ENCODE measurements at places on chromosomes 7 and 10. TPM values are rescaled to one million over a fixed set of nuclear protein-coding genes. Genes with fewer than 3 reads are reported as not detected.
A peak's percentile ranks its signal among the peaks of the same experiment; 100 is the strongest.

GRCh38 chr7:155674556-155674955 lies 30.1 kb downstream of the RBM33 start:
- no peaks in the 10 kb centered on the region for H3K27me3 ChIP-seq
- no peaks in the 10 kb centered on the region for H3K4me1 ChIP-seq
- no peak for DNase-seq
- no peak overlapping the region for H3K27ac ChIP-seq

- H3K27me3 ChIP-seq, result no peaks in the 10 kb centered on the region
- peak overlapping the region; percentile 96 for H3K27ac ChIP-seq
- DNase-seq, result peak; percentile 87
- peaks cover 12% of the 10 kb centered on the region for H3K36me3 ChIP-seq
- peaks cover 36% of the 10 kb centered on the region for H3K4me1 ChIP-seq
- peak overlapping the region; percentile 99 for H3K4me3 ChIP-seq
Observed at GRCh38 chr7:73831834-73832651, 1.2 kb downstream of the CLDN4 start.

SFTPA1 gene
- total RNA-seq, result not detected

OIT3 gene
- total RNA-seq, result not detected

GRCh38 chr10:67017218-67017617 lies 91.4 kb downstream of the LRRTM3 start:
- H3K36me3 ChIP-seq, result no peaks in the 10 kb centered on the region
- H3K27ac ChIP-seq, result no peak overlapping the region
- H3K4me3 ChIP-seq, result no peak overlapping the region

- H3K4me1 ChIP-seq, result no peaks in the 10 kb centered on the region
- H3K27me3 ChIP-seq, result no peaks in the 10 kb centered on the region
- DNase-seq, result no peak
- no peaks in the 10 kb centered on the region for H3K36me3 ChIP-seq
- no peak overlapping the region for H3K27ac ChIP-seq
Observed at GRCh38 chr7:29315892-29316270, 121.3 kb downstream of the CHN2 start.

LGI1 gene
- not detected for total RNA-seq

DNA sequence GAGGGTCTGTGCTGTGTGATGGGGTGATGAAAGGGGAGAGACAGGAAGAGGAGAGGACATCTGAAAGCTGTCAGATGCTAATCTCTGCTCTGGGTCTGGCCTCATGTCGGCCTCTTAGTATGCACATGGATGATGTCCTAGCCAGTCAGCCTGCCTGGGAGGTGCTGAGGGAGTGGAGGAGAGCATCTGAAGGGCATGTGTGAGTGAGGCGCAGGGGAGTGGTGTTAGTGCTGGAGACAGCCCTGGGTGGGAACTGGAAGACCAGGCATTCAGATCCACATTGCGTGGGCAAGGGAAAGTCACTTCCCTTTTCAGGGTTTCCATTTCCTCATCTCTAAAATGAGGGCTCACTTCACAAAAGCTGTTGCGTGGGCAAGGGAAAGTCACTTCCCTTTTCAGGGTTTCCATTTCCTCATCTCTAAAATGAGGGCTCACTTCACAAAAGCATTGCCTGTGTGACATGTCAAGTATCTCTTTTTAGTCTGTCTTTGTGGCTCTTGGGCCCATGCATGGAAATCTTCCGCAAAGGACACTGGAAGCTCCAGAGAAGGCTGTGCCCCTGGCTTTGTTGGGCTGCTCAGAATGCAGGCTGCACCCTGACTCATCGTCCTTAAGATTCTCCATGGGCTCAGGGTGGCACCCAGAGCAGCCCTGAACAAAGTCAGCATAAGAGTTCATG lies 10.0 kb downstream of the SFTPD start:
- peaks cover 43% of the 10 kb centered on the region for H3K27me3 ChIP-seq
- no peak overlapping the region for H3K27ac ChIP-seq
- peaks cover 7% of the 10 kb centered on the region for H3K4me1 ChIP-seq
- H3K36me3 ChIP-seq, result no peaks in the 10 kb centered on the region
- no peak for DNase-seq
- no peak overlapping the region for H3K4me3 ChIP-seq

GRCh38 chr10:20417791-20418190 lies 479.3 kb downstream of the NEBL start:
- no peak for DNase-seq
- H3K36me3 ChIP-seq, result no peaks in the 10 kb centered on the region
- no peak overlapping the region for H3K27ac ChIP-seq
- H3K27me3 ChIP-seq, result no peaks in the 10 kb centered on the region
- H3K4me1 ChIP-seq, result no peaks in the 10 kb centered on the region

DNA sequence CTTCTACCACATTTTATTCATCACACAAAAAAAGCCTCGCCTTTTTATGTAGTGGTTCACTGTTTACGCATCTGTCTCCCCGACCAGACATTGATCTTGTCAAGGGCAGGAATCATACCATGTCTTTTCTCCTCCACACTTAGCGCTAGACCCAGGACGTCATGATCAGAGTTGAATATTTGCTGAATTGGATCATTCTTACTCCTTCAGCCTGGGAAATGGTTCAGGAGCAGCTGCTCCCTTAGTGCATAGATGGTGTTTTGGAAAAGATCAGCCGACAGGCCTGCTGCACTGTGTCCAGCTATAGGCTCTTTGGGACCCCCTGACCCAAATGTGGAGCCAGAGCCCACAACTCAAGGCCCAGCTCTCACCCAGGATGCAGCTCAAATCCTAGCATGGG lies 249.1 kb upstream of the TMEM72 start:
- H3K27me3 ChIP-seq, result no peaks in the 10 kb centered on the region
- no peak for DNase-seq
- peaks cover 9% of the 10 kb centered on the region for H3K4me1 ChIP-seq
- no peak overlapping the region for H3K4me3 ChIP-seq

DNA sequence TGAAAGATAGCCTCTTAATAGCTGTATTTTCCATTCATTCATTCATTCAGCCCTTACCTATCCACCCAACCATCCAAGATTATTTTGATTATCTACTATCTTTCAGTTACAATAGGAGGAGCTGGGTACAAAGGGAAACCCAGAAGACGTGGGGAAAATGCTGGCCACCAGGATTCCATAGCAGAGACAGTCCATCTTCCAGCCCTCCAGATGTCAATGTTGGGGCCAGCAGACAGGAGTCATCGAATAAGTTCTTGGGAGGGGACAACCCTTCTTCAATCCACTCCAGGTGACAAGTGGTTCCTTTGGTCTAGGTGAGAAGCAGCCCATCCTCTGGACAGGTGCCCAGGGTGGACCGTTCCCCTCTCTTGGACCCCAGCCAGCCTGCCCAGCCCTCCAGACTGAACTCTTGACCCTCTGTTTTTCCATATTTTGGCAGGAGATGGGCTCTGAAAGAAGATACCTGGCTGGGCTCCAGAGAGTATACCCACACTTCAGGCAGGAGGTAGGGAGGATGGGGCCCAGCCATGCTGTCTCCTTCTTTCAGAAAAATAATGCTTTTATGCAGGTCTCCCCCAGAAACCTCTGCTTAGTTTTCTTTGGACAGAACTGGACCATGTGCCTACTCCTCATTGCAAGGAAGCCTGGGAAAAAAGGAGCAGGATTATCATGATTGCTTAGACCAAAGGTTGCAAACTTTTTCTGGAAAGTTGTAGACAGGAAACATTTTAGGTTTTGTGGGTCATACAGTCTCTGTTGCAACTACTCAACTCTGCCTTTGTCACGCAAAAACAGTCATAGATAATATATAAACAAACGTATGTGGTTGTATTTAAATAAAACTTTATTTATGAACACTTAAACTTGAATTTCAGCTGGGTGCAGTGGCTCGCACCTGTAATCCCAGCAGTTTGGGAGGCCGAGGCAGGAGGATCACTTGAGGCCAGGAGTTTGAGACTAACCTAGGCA lies 95.5 kb upstream of the SMNDC1 start:
- H3K36me3 ChIP-seq, result no peaks in the 10 kb centered on the region
- peak overlapping the region; percentile 98 for H3K27ac ChIP-seq
- peaks cover 48% of the 10 kb centered on the region for H3K4me1 ChIP-seq
- peak; percentile 9 for DNase-seq
- H3K4me3 ChIP-seq, result no peak overlapping the region
- H3K27me3 ChIP-seq, result no peaks in the 10 kb centered on the region

AASS gene
- 1.3 TPM for total RNA-seq

DNA sequence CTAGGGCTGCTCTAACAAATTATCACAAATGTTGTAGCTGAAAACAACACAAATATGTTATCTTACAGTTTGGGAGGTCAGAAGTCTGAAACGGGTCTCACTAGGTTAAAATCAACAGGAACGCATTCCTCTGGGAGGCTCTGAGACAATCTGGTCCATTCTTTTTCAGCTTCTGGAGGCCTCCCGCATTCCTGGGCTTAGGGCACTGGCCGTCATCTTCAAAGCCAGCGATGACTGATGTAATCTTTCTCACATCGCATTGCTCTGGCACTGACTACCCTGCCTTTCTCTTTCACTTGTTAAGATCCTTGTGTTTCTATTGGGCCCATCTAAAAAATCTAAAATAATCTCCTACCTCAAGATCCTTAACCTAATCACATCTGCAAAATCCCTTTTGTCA lies 1071.5 kb upstream of the C7orf33 start:
- no peak overlapping the region for H3K4me3 ChIP-seq
- no peak for DNase-seq
- H3K27me3 ChIP-seq, result no peaks in the 10 kb centered on the region
- H3K36me3 ChIP-seq, result no peaks in the 10 kb centered on the region

DNA sequence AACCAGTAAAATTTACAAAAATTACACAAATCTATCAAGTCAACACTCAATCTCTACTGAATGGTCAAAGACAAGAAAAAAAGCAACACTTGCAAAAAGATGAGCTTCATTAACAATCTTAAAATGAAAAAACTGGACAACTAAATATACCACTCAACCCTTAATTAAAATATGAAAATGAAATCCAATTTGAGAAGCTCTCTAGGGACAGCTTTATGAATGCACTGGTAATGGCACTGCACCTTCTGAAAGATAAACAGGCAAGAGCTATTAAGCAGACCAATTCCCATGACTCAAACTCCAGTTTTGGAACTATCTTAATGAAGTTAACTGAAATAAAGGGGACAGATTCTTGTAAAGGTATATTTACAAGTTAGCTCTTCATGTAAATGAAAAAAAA lies 135.7 kb downstream of the GALNT11 start:
- no peaks in the 10 kb centered on the region for H3K4me1 ChIP-seq
- DNase-seq, result no peak
- no peak overlapping the region for H3K4me3 ChIP-seq
- H3K27ac ChIP-seq, result no peak overlapping the region

DNA sequence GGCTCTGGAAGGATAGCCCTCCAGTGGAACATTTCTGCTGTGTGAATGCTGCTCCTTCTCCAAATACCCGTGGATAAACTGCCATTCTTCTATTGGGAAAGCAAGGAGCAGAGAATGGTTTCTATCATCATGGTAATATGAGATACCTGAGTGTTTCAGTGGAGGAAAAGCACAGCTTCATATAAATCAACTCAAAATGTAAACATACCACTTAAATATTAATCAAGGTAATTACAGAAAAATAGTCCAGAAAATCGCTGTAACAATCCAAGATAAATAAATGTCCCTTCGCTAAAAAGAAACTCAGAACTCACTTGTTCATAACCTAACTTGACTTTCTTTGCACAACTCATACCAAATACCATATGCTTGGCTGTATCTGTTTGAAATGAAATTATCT lies 635.8 kb downstream of the PARD3 start:
- H3K4me1 ChIP-seq, result peaks cover 2% of the 10 kb centered on the region
- H3K4me3 ChIP-seq, result no peak overlapping the region
- DNase-seq, result no peak
- no peaks in the 10 kb centered on the region for H3K36me3 ChIP-seq
- no peaks in the 10 kb centered on the region for H3K27me3 ChIP-seq

GRCh38 chr10:94279835-94280709 lies 82.7 kb downstream of the NOC3L start:
- no peak overlapping the region for H3K27ac ChIP-seq
- no peaks in the 10 kb centered on the region for H3K36me3 ChIP-seq
- peaks cover 11% of the 10 kb centered on the region for H3K4me1 ChIP-seq
- no peak overlapping the region for H3K4me3 ChIP-seq
- H3K27me3 ChIP-seq, result no peaks in the 10 kb centered on the region
- DNase-seq, result peak; percentile 50

GRCh38 chr7:22375359-22376048 lies 18.6 kb upstream of the RAPGEF5 start:
- H3K36me3 ChIP-seq, result no peaks in the 10 kb centered on the region
- no peak overlapping the region for H3K4me3 ChIP-seq
- H3K27me3 ChIP-seq, result no peaks in the 10 kb centered on the region
- DNase-seq, result no peak
- peaks cover 6% of the 10 kb centered on the region for H3K4me1 ChIP-seq

DNA sequence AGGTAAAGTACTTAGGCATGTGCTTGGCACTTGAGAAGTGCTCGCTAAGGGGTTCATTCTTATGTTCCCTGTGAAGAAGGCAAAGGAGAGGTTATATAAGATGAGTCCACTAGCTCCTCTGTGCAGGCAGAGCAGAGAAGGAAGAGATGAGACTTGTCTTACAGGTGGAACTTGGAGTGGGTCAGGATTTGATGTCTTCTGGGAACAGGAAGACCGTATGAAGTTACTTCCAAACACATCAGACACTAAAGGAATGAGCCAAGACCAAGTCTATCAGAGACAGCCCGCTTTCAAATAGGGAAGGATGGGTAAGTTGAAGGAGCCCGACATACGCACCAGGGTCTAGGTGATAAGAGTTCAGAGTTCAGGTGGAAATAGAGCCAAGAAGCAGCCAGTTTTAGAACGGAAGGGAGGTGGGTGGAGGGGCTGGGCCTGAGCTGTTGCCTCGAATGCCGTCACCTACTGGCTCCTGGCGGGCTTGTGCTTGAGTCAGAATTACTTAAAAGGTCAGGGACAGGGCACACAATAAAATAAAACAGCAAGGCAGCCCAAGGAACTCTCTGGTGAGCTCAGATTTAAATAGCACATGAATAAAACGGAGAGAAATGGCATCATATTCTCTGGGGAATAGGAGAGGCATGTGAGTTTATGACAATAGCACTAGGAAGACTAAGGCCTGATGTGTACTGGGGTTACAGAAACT lies 56.1 kb upstream of the GRB10 start:
- H3K27me3 ChIP-seq, result no peaks in the 10 kb centered on the region
- peak; percentile 87 for DNase-seq
- H3K27ac ChIP-seq, result peak overlapping the region; percentile 99
- H3K4me3 ChIP-seq, result no peak overlapping the region

- no peaks in the 10 kb centered on the region for H3K36me3 ChIP-seq
- no peak for DNase-seq
- no peak overlapping the region for H3K27ac ChIP-seq
- no peak overlapping the region for H3K4me3 ChIP-seq
- no peaks in the 10 kb centered on the region for H3K4me1 ChIP-seq
Observed at GRCh38 chr10:45811075-45811474, 36.2 kb downstream of the AGAP4 start.

TMEM168 gene
- total RNA-seq, result 19.8 TPM

GRCh38 chr10:59346321-59346720 lies 16.0 kb downstream of the FAM13C start:
- no peaks in the 10 kb centered on the region for H3K36me3 ChIP-seq
- no peak overlapping the region for H3K27ac ChIP-seq
- no peak for DNase-seq
- peaks cover 47% of the 10 kb centered on the region for H3K27me3 ChIP-seq
- H3K4me3 ChIP-seq, result no peak overlapping the region
- no peaks in the 10 kb centered on the region for H3K4me1 ChIP-seq

All from PC-3 (cell line).